ENCODE measurements at places on chromosomes 6 and 20.

- no peak for DNase-seq
Measured at GRCh38 chr6:42791706-42792320, 10.0 kb downstream of the BICRAL start.

GRCh38 chr20:24102290-24102689 is 113.7 kb upstream of the GGTLC1 start:
- DNase-seq: no peak

DNA sequence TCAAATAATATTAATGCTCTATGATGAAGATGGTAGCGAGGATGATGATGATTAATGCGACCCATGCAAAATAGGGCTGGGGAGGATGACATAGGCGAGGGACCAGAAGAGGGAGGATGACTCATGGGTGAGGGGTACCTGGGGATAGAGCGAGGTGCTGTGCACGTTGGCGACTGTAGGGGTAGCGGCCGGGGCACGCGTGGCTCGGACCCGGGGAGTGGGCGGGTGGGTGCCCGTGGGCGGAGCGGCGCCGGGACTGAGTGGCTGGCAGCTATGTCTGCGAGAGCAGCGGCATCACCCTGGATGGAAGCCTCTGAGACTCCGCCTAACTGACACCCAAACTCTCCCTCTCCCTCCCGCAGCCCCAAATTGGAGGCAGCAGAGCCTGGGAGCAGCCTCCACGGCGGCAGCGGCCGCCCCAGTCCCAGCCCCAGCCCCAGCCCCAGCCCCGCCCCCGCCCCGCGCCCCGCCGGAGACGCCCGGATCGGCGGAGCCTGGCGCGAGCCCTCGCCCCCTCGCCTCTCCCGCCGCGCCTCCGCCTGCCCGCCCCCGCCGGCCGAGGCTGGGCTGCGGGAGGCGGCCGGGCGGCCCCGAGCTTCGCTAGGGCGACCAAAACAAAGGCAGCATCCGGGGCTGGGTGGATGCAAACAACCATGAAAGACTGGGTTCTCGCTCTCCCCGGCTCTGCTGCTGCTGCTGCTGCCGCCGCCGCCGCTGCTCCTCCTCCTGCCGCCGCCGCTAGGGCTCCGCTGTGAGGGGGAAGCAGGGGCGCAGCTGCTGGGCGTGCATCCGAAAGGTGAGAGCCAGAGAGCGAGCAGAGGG is at the start of gene RIMS1:
Gene RIMS1, plus strand, starts transcription at position 367 of the 822 bp plus-strand sequence. CDS start 474 bp downstream, outside the sequence.
- no peak for DNase-seq

GRCh38 chr6:128919412-128920180 is 36.7 kb downstream of the LAMA2 start:
- peak; percentile 39 for DNase-seq

DNA sequence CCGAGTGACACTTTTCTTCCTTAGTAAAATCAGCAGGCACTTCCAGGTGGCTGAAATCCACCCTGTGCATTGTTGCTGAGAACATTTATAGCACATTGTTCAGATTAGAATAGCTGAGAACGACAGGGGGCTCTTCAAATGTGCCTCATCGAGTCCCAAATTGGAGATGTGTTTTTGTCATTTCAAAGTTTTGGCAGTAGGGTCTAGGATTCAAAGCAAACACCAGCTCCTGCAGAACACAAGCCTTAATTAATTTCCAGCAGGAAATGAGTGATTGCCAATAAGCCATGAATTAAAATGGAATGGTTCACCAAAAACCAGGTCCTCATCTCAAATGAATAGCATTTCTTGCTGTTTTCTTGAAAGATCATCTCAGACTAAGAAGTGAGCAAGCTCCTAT is 171.6 kb downstream of the PLCB1 start:
- no peak for DNase-seq

- DNase-seq: no peak
Measured at GRCh38 chr20:13271977-13272975, 51.2 kb downstream of the ISM1 start.

DNA sequence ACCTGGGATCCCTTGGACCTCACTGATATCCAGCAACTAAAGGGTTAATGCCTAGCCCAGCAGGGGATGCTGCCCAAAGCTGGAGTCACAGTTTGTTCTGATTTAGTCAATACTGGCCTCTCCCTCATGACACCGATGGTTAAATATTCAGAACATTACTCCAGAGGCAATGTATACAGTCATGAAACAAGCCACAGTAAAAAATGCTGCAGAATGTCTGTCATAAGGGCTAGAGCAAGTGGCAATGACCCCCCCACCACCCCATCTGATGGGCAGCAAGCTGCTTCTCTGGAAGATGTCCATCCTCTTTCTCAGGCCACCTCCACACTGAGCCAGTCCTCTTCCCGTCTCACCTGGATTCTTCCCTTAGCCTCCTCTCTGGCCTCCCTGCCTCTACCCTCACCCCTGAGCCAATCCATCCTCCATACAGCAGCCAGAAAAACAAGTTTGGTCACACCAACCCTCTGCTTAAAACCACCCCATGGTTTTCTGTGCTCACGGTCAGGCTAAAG is 99.0 kb upstream of the KCNG1 start:
- DNase-seq: peak; percentile 6

- DNase-seq: no peak
Measured at GRCh38 chr6:161272635-161273273, 1.1 kb downstream of the AGPAT4 start.

DNA sequence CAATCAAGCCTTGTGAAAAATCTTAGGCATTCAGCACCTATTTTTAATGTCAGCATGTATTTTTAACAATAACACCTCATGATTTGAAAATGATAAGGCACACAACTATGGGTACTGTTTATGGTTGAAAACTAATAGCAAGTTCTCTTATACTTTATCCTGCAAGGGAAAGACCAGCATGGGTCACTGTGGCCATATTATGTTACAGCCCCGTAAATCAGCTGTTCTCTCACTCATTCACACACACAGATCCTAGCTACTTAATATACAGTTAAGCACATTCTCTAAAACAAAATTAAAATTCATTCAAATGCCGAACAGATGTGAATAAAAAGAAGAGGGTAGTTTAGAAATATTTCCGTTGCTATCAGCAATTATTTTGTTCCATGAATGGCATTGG is 224.4 kb downstream of the OGFRL1 start:
- DNase-seq: no peak

GRCh38 chr20:59138114-59138748 is 25.4 kb upstream of the ZNF831 start:
- no peak for DNase-seq

GRCh38 chr6:113649276-113649675 is 207.9 kb upstream of the MARCKS start:
- DNase-seq: no peak

- no peak for DNase-seq
Measured at GRCh38 chr20:16560661-16561060, 12.6 kb downstream of the KIF16B start.

- no peak for DNase-seq
Measured at GRCh38 chr20:38373231-38373867, 27.1 kb downstream of the LBP start.

GRCh38 chr20:57076152-57076652 is 190.2 kb downstream of the BMP7 start:
- peak; percentile 30 for DNase-seq

DNA sequence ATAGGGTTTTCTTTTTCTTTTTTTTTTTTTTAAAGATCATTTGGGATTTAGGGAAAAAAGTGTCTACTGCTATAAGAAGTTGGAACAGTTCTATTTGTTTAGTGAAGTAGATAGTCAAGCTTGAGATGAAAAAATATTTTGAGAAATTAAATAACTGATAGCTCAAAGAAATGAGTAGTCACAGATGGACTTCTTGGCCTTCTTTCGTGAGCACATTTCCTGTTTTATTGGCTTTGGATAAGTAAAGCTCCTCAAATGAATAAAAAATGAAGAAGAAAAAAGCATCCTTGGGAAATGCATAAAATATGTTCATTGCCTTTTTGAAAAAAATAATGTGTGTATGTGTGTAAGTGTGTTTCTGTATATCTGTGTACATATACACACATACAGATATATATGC is 515.9 kb downstream of the GRIK2 start:
- no peak for DNase-seq

GRCh38 chr6:165776691-165777090 is 113.7 kb upstream of the PDE10A start:
- DNase-seq: no peak

- DNase-seq: no peak
Measured at GRCh38 chr6:142935553-142936517, 9.1 kb downstream of the HIVEP2 start.

DNA sequence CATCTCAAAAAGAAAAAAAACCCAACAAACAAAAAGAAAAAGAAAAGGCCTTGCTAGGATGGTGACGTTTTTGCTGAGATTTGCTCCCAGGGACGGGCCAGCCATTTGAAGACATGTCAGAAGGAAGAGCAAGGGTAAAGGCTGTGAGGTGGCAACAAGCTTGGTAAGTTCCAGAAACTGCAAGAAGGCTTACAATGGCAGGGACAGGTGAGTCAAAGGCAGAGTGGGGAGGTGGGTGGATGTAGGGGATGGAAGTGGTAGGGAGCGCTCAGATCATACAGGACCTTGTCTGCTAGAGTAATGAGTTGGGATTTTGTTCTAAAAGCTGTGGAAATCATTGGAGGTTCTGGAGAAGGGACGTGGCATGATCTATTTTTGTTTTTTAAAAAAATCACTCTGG is 4.3 kb downstream of the KIF3B start:
- DNase-seq: no peak

GRCh38 chr6:39818695-39819094 is 26.5 kb downstream of the DAAM2 start:
- no peak for DNase-seq

GRCh38 chr20:3783068-3783489 is 1.8 kb upstream of the SPEF1 start:
- no peak for DNase-seq

- DNase-seq: no peak
Measured at GRCh38 chr6:9057937-9058336, 622.6 kb upstream of the SLC35B3 start.

DNA sequence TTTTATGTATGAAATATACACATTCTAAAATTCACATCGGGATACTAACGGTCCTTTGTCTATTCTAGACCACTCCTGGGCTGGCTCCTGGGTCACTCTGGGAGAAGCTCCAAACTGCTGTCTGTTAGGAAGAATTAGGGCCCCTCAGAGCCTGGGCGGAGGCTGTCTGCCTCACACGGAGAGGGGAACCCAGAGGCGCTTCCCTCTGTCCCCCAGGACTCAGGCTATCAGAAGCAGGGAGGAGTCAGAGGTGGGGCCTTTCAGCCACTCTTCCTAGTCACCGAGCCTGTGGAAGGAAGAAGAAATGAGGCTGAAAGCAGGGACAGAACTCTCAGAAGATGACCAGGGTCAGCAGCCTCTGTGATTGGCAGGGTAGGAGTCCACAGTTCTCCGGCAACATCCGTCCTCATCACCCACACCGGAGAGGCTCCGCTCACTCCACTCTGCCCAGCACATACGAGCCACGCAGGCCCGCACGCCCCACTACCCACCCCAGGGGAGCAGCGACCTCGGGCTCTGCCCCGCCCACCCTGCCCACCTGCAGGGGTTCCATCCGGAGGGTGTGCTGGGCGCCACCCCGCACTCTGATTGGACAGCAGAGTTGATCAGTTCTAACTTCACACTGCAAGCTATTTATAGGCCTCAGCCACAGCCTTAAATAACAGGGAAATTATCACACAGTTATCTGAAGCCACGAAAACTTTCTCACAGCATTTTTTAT is 182.1 kb upstream of the AFDN start:
- no peak for DNase-seq

DNA sequence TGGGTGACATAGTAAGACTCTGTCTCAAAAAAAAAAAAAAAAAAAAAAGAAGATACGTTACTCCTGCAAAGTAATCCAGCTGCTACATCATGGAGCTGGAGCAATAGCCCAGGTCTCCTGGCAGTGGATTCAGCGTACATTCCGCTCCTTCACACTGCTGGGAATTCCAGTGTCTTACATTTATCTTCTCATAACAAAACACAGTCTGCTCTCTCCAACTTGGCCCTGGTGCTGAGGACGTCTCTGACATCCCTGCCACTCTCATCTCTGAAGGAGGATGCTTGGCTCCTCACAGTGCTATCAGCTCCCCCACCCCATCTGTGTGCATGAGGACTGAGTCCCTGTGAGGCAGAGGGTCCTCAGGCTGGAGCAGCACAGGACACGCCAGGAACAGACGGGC is 529.8 kb downstream of the CD83 start:
- no peak for DNase-seq

DNA sequence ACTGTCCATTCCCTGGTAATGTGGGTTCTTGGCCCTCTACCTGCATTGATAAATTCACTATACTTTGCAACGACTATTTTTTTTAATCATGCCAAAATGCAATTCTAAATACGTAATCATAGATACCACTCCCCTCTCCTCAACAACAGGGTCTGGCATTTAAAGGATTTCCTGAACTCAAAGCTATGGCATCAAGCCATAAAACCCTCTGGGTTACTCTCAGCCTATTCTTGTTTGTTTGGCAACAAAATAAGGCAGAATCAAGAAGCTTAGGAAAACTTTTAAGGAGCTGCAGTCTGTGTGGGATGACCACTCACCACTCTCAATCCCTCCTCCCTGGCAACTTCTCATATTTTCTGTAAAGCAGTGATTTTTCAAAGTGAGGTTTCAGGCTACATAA is 669.9 kb upstream of the ID4 start:
- no peak for DNase-seq

DNA sequence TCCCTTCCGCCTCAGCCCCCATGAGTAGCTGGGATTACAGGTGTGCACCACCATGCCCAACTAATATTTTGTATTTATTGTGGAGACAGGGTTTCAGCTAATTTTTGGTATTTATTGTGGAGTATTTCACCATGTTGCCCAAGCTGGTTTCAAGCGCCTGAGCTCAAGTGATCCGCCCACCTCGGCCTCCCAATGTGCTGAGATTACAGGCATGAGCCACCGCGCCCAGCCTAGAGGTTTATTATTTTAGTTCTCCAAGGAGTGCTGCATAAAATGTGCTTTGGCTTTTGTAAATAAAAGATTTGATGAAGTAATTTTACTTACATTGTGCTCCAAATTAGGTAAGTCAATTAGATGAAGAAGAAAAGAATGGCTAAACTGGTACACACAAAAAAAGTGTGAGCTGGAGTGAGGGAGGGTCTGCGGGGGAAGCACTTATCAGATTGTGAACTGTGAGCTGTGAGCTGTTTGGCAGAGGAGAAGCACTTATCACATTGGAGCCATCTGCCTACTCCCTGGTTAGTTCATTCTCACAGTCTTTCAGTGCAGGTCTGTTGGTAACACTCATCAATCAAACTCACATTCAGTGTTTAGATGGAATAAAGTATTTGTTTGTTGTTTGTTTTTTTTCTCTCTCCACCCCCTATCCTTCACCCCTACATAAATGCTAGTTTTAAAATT is 398.0 kb downstream of the EPHA7 start:
- no peak for DNase-seq

DNA sequence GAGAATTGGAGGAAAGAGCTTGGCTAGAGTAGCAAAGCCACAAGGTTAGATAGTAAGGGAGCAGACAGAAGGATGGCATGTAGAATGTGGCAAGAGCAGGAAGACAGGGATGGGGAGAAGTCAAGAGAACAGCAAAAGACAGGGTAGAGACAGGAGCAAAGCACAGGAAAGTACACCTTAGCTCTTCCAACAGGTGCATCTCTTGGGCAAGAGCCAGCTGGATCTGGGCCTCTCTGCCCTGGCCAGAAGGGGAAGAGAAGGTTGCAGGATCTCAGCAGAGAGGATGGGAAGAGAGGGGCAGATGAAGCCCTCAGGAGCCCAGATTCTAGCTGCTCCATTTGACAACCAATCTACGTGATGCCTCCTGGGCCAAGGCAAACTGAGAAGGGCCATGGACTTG is 16.7 kb downstream of the SCUBE3 start:
- no peak for DNase-seq
